Glomerular endothelial cell (primary cell): ENCODE measurements at places on chromosomes 4 and X. TPM values are rescaled to one million over a fixed set of nuclear protein-coding genes. Genes with fewer than 3 reads are reported as not detected.

DNA sequence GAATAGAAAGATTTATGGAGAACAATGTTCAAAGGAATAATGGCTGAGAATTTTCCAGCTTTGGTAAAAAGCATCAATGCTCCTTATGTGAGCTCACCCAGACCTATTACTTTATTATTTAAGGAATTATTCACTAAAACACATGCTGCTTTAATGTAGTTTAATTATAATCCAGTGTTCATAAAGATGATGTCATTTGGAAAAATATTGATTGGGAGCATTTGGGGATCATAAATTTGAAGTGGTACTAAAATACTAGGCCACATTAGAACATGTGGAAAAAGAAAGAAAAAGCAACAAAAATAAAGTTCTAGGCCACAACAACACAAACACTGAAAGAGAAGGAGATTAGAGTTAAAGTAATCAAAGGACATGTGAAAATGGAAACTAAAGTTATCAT lies 20.0 kb downstream of the SLC38A5 start:
- DNase-seq: no peak

DNA sequence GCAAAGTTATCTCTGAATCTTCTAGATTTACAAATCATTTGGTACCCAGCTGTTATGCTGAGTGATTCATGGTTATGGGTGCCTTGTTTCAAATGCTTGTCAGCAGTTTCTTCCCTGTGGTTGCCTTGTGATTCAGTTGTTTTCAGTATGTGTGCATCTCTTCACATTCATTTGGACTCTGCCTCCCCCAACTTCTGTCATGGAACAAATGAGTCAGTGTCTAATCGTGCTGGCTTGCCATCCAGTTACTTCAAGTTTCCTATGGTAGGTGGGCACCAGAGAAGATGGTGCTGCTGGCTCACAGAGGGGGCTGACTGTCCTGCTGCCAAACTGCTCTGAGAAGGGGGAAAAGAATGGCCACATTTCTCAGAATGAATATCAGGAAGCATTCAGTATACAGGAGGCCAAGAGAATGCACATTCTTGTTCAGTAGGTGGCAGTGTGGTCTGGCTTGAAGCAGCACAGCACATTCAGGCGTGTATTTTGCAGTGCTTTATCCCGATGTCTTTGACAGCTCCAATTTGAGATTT lies 260.9 kb downstream of the GLUD2 start:
- no peak for DNase-seq

Gene ASB9
- total RNA-seq: 10.6 and 17.0 TPM in 2 replicates

Gene F8A2
- total RNA-seq: not detected in 2 replicates

Gene SPIN4
- 13.7 and 16.6 TPM in 2 replicates for total RNA-seq

DNA sequence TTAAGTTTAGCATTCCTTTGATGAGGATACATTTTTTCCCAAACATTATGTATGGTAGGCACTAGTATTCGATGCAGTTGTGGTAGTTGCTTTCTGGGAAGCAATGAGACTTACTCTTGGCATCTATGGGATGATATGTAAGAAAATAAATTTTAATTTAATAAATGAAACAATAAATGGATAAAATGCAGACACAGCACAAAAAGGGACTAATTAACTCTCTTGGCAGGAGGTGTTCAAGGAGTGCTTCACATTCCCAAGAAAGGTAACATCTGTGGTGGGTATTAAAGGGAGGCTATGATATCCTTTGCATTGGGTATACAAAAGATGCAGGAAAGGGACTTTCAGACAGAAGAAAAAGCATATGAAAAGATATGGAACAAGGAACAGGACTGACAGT lies 111.0 kb downstream of the PGRMC2 start:
- no peak for DNase-seq

Gene TRO
- total RNA-seq: 9.5 and 15.0 TPM in 2 replicates

GRCh38 chr4:159272273-159273140 lies 169.6 kb downstream of the RAPGEF2 start:
- DNase-seq: no peak

GRCh38 chr4:123606946-123607542 lies 210.4 kb downstream of the SPRY1 start:
- no peak for DNase-seq

Gene TSPYL2
- total RNA-seq: 6.2 and 10.0 TPM in 2 replicates

DNA sequence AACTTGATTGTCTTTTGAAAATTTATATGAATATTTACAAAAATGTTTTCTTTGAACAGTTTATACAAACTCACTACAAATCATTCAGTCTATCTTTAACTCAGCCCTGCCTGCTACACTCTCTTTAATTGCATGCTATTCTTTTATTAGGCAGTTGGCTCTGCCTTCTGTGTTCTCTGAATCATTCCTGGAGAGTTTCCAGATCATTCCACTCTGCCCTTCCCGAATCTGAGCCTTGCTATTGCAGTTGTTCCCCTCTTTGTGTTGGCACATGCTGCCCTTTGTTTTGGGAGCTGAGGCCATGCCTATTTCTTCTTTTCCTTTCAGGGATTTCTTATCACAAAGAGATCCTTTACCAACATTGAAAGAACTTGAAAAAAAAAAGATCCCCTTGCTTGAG lies 8.7 kb upstream of the TECRL start:
- no peak for DNase-seq

Gene PCSK1N
- 1.5 and 8.9 TPM in 2 replicates for total RNA-seq

DNA sequence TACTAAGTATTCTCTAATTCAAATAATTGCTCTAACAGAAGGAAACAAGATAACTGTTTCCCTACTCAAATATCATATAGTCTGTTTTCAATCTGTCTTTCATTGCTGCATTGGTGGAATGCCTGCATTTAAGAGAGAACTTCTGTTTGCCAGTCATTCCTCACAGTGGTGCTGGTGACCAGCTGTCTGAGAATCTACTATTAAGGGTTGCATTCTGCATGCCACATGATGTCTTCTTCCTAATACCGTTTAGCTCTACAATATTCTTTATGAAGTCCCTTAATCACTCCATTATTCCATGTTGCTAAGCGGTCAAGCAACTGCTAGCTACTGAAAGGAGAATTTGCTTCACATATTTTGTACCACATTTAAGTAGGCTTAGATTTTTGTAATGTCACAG lies 167.1 kb upstream of the CENPE start:
- DNase-seq: no peak

- DNase-seq: no peak
These were observed 40.8 kb upstream of the GRPR start for GRCh38 chrX:16082470-16083085.

- DNase-seq: no peak
These were observed 1043.2 kb downstream of the PCDH18 start for GRCh38 chr4:136489101-136489500.

Gene FMR1NB
- total RNA-seq: not detected in 2 replicates

Gene GABRG1
- not detected in 2 replicates for total RNA-seq

Gene RPS6KA6
- total RNA-seq: 0.29 and 0.34 TPM in 2 replicates

Gene SYP
- total RNA-seq: 0.18 TPM in 1 of 2 replicates, not detected in the other

GRCh38 chr4:22486276-22486675 lies 29.6 kb downstream of the ADGRA3 start:
- DNase-seq: no peak

DNA sequence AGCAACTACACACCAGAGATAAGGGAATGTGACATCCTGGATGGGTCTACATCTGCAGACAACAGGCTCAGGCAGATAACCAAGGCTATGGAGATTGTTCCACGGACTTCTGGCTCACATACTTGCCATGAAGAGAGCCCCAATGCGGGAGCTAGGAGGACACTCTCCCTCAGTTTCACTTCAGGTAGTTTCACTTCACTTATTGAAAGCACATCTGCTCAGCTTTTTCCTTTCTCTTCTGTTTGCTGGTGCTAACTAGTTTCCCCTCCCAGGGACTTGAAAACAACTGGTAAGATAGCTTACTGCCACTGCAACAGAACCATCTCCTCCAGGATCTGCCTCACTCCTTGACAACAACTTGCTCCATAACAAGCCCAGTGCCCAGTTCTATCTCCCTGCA lies 1.4 kb upstream of the CT47C1 start:
- no peak for DNase-seq

GRCh38 chr4:5719350-5720055 lies 8.5 kb downstream of the EVC start:
- DNase-seq: no peak

Gene RGS12
- 67.0 and 92.8 TPM in 2 replicates for total RNA-seq

DNA sequence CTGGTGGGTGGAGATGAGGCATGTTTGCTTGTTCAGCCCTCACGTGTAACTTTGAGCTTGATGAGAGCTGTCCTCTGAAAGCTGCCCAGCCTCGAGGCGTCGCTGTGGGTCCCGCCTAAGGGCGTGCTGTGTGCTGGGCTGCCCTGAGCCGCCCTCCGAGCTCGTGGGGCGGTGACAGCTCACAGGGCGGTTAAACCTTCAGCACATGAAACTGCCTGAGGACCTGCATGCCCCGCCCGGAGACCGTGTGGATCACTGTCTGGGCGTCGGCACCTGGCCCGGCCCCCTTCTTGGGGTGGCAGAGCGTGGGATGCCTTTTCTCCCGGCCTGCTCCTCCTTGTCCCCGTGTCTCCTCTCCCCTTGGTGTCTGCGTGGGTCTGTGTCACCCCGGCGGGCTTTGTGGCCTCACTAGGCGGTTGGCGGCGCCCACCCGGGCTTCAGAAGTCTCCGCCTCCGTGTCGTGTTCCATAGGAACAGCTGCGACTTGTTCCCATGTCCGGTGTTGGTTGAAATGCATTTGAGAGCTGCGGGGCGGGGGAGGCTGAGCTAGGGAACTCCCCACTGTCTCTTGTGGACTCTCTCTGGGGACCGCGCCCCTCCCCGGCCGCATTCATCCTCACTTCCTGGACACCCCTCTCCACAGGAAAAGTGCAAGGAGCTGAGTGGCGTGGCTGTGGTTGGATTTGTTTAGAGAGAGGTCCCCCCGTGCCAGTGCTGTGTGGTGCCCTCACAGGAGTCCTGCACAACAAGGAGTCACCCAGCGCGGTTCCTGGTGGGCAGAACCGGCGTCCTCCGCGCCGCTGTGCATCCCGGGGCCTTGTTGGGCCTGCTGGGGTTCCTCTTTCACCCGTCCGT lies 6.8 kb downstream of the AKAP17A start:
- DNase-seq: no peak

- no peak for DNase-seq
These were observed 219.7 kb upstream of the FGF13 start for GRCh38 chrX:138931212-138931611.

Gene ARHGAP36
- total RNA-seq: not detected in 2 replicates

DNA sequence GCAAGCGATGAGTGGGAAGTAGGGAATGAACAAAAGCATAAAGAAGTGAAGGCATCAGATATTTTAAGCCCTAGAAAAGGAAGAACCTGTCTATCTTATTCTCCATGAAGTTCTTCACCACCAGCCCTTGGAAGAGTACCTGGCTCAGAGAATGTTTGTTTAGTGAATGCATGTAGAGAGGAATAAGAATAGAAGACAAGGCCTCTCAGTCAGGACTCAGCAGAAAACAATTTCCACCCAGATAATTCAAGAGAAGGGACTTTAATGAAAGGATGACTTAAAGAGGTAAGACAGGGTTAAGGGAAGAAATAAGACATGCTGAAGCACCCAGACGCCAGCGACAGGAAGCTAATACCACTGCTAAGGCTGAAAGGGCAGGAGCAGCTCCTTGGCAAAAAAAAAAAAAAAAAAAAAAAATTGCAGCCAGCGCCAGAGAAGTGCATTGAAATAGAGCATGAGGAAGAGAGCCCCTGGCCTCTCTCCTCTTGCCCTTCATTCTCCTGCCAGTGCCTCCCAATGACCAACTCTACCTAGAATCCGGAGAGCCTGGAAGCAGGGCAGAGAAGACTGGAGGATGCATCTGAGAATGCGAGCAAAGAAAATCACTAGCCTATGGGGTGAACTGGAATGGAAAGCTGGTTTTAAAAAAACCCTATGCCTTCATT lies 47.2 kb upstream of the RASGEF1B start:
- DNase-seq: no peak

GRCh38 chr4:19026281-19026680 lies 1004.7 kb upstream of the LCORL start:
- DNase-seq: no peak

DNA sequence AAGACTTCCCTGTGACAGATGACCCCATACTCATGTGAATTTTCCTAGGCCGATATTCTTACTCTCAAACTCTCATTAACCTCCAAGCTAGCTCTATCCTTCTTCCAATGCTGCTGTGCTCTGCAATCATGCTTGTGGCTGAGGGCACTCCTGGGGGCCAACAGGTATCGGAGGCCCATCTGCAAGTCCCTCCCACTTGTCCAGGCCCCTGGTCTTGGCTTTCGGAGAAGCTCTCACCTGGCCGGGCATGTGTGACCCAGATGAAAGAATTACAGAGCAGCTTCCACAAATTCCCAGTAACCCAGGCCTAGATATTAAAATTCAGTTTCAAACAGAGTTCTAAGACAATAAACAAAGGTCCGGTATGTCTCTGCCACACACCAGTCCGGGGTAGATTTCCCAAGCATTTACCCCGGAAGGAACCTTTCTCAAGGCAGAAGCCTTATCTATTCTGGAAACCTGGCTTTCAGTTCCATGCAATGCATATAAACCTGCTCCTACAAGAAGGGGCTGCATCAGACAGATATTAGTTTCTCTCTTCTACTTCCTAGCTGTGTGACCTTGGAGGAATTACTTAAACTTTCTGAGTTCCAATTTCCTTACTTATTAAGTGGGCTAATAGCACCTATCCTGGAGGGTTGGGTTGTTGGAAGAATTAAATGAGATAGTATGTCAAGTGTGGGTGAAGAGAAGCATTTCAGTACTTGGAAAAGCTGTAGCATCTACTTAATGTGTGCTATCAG lies 270.8 kb downstream of the PTTG2 start:
- DNase-seq: no peak

Gene MAP7D2
- total RNA-seq: 0.58 TPM in 2 replicates

DNA sequence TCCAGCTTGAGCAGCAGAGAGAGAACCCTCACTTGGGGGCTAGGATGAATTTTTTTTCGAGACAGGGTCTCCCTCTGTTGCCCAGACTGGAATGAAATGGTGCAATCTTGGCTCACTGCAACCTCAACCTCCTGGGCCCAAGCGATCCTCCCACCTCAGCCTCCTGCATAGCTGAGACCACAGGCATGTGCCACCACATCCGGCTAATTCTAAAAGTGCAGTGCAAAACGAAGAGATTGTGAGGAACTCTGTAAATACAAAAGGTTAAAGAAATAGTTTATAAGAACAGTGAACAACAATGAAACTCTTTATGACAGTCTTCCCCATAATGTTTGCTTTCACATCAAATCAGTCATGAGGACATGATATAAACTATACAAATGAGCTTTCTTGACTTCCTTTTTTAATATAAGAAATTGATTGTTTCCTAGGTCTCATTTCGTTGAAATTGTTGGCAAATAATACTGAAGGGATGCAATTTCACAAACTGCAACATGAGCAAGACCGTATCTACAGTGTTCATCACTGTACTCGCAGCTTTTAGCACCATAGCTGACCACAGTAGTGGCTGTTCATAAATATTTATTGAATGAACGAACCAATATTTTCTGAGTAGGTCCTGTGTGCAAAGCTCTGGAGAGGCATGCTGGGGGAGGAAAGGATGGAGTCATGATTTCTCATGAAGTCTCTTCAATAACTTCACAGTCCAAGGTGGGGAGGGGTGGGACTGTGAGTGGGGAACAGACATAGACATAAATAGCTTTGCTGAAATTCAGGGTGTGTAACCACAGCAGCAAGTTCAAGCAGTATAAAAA lies 116.1 kb downstream of the SHROOM3 start:
- DNase-seq: no peak

Gene MAGEH1
- 23.8 and 27.7 TPM in 2 replicates for total RNA-seq

GRCh38 chrX:111040377-111041017 lies 55.5 kb upstream of the PAK3 start:
- DNase-seq: no peak

- no peak for DNase-seq
These were observed 258.8 kb downstream of the ARHGAP24 start for GRCh38 chr4:85733798-85734197.

Gene PDE5A
- 2.5 and 3.4 TPM in 2 replicates for total RNA-seq

Gene ELMOD2
- 12.8 and 19.1 TPM in 2 replicates for total RNA-seq

- DNase-seq: no peak
These were observed 20.5 kb downstream of the PAGE2 start for GRCh38 chrX:55109306-55109705.
